ENCODE measurements at places on chromosomes 12 and 14. TPM values are rescaled to one million over a fixed set of nuclear protein-coding genes. Genes with fewer than 3 reads are reported as not detected.
A peak's percentile ranks its signal among the peaks of the same experiment; 100 is the strongest.

DNA sequence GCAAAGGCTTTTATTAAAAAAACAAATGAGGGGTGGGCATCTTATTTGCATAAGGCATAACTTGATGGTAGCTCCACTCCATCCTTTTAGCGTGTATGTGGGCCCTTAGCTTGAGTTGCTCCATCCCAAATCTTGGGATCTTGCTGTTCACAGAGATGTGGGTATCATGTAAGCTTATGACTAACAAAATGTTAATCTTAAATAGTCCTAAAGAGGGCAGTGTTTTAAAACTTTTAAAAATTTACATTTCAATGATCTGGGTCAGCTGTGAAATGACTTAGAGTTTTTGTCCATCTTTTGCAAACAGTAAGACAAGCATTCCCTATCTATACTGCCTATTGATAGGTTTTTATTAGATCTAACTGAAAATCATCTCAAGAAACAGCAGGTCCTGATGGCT lies 86.0 kb downstream of the SLCO1A2 start:
- peak; percentile 36 for DNase-seq

- no peak for DNase-seq
Measured at GRCh38 chr14:102770147-102771123, 6.8 kb upstream of the TRAF3 start.

- DNase-seq = no peak
Measured at GRCh38 chr12:40020261-40020691, 85.6 kb downstream of the SLC2A13 start.

DNA sequence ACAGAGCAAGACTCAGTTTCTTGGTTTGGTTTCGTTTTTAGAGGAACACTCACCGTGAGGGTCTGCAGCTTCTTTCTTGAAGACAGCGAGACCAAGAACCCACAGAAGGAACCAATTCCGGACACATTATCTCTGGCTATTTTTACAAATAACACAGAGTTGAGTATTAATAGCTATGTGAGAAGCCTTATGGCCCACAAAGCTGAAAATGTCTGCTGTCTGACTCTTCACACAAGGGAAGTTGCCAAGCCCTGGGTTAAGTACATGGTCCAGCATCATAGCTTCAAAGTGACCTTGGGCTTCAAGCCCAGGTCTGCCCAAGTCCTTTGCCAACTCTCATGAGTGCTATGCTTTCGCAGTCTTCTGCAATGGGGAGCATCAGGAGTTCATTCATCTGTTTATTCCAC lies 2.6 kb upstream of the LGMN start:
- no peak for DNase-seq

GRCh38 chr14:92465353-92466055 lies 48.1 kb upstream of the RIN3 start:
- no peak for DNase-seq

Gene PLXNC1
- 2.7 TPM for total RNA-seq

DNA sequence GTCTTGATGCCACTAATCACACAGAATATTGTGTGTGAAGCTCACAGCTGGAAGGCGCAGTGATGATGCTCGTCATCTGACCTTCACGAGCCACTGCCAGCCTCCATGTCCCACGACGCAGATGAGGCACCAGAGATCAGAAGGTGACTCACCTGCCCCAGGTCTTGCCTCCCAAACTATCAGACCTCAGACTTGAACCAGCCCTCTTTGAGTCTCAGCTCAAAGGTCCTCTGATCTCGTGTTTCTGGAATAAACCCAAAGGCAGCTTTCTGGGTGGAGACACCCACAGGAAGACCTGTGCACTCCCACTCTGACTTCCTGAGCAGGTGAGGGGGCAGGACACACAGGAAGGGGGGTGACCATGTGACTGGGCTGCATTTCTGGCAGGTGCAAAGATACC lies 19.6 kb upstream of the CHGA start:
- no peak for DNase-seq

DNA sequence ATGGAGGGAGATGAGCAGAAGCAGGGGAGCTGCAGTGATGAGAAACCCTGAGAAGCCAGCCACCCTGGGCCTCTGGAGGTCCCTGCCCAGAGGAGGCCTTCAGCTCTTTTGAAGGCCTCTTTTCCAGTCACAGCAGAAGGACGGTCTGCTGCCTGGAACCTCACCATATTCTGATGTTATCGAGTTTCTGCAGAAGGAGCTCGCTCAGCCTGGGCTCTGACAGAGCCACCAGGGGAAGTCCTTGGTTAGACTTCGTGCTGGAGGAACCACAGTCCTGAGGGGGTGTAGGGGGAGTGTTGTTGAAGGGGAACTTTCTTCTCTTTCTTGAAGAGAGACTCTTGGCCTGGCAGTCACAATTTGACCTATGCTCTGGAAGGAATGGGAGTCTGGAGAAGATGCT lies 25.1 kb upstream of the BATF start:
- DNase-seq = no peak

- DNase-seq = peak; percentile 56
Measured at GRCh38 chr14:31881531-31882310, 195.4 kb upstream of the ARHGAP5 start.

GRCh38 chr14:68349900-68350629 lies 442.8 kb downstream of the ZFP36L1 start:
- DNase-seq = no peak

- no peak for DNase-seq
Measured at GRCh38 chr14:101561145-101561896, at the start of gene DIO3. Gene DIO3, plus strand, starts transcription at chr14:101561495.

- DNase-seq = no peak
Measured at GRCh38 chr12:102487226-102487625, 6.9 kb upstream of the IGF1 start.

Gene PTPRB
- total RNA-seq = 5.7 TPM

Gene DACT1
- 6.9 TPM for total RNA-seq

GRCh38 chr12:91763654-91764370 lies 381.8 kb downstream of the BTG1 start:
- DNase-seq = no peak

DNA sequence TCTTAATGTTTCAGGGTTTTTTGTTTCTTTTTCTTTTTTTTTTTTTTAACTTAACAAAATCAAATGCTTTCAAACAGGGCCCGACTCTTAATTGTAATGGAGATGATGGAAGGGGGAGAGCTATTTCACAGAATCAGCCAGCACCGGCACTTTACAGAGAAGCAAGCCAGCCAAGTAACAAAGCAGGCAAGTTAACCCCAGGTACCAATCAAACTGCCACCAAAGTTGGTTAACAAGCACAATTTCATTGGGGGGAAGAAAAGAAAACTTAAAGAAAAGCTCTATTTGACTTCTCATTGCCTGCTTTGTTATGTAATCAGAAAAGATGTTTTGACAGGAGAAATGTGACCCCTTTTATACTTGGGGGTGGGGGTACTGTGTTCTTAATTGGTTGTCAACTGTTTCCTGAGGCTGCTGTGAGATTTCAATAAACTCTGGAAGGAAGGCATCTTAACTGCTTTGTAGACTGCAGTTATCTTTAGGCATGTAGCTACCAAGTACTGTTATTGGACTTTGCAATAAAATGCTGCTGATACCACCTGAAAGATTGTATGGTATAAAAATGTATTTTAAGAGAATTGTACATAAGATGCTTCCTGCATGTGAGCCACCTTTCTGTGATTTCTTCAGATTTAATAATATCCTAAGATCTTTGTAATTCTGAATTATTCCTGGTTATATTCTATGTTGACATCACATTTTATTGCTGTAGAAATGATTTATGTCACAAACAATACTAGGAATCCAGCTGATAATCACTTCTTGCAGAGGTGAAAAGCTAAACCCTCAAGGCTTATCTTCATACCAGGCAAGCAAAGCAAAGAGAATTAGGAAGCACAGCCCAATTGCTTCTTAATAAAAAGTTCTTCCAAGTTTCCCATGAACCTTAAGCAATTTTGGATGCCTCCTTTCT lies 26.9 kb downstream of the MAPKAPK5 start:
- DNase-seq = no peak

GRCh38 chr14:59343585-59343984 lies 121.6 kb downstream of the GPR135 start:
- peak; percentile 75 for DNase-seq

DNA sequence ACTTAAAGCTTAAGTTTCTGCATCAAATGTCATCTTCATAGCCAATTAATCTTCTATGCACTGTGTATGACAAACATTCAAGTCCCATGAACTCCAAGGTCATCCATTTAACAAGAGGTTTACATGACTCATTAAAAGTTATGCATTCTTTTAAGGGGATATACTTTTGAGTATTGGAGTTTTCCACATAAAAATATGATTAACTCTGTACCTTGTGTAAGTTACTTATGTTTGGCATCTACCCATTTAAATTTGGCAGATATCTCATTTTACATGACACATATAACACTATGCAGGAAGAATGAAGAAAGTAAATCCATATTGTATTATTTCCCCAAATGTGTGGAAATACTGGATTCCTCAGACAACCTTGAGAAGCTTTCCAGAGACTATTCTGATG lies 240.2 kb downstream of the PAX9 start:
- DNase-seq = no peak

DNA sequence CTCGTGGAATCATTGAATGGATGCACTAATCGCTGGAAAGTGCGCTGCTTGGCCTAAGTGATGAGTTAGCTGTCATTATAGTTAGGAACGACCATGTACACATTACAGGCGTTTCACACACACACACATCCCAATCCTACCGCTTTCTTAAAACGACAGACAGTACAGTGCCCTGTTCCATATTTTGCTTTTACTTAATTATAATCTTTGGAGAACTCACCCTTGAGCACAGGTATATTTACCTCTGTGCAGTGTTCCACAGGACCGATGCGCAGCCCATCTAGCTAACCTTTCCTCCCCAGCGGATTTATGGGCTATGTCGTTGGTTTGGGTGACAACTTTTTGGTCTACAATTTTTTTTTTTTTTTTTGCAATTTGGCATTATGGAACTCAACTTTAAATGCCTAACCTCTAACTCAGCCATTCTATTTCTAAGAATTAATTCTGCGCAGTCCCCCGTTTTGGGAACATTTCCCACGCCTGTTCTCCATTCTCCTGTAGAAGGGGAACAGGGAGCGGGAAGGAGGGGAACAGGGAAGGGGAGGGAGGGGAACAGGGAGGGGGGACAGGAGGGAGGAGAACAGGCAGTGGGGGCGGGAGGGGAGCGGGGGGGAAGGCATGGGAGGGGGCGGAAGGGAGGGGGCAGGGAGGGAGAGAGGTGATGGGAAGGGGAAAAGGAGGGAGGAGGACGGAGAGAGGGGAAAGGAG lies 663 bp upstream of the ULK1 start:
- no peak for DNase-seq

DNA sequence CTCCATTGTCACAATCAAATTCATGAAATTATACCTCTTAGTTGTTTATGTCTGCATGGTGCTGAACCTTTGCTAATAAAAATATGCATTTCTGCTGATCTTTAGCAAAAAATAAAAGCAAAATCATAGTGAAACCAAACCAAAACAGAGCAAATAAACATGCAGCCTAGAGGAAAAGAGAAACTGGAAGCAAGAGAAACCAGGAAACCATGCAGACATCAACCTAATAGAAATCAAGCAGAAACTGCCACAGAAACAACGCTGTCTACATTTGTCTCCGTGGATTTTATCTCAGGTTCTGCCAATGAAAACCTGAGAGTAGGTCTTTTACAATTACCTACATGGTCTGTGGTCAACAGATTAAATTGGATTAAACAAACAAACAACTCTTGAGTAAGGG lies 173.7 kb downstream of the SYT10 start:
- DNase-seq = no peak

GRCh38 chr14:24418492-24418873 lies 11.0 kb downstream of the CBLN3 start:
- no peak for DNase-seq

DNA sequence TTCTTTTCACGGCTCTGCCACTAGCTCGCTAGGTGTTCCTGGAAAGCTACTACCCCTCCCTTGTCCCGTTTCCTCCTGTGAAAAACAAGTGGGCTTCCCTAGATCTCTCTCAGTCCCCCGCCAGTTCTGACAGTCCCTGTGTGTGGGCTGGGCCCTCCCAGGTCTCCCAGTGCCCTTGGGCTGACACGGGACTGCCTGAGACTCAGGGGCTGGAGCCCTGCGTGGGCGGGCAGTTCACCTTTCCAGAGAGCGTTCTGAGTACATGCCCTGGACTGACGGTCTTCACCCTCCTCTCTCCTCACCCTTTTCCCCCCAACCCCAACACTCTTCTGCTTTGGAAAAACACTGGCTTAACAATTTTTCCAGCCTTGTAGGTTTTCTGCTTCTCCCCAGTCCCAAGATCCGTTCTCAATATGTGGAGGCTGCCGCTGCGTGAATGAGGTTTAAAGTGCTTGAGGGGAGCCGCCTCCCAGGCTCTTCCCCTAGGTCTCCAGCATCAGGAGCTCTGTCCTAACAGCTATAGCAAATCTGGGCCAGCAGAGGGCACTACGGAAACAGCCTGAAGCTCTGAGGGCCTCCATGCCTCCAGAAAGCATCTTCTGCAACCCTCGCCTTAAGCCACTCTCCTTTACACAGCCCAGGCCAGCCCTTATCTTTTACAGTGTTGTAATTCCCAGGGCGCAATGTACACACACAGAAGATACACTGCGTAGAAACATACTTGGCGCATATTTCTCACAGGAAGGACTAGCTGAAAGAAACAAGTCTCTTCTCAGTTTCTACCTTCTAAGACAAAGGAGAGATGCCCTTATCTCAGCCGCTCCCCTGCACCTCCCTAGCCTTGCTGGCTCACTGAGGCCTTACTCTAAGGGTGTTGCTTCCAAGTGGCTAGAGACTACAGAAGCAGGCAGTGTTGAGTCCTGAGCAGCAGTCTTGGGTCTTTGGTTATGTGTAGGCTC lies 10.4 kb upstream of the DCD start:
- DNase-seq = peak; percentile 48

Gene KCNH3
- 4.3 TPM for total RNA-seq

- DNase-seq = no peak
Measured at GRCh38 chr14:72616811-72617210, 277.1 kb downstream of the DPF3 start.

- DNase-seq = no peak
Measured at GRCh38 chr12:16012117-16012516, 101.0 kb downstream of the DERA start.

GRCh38 chr12:43148691-43149090 lies 403.3 kb downstream of the ADAMTS20 start:
- DNase-seq = peak; percentile 17

Gene SLC24A4
- not detected for total RNA-seq

DNA sequence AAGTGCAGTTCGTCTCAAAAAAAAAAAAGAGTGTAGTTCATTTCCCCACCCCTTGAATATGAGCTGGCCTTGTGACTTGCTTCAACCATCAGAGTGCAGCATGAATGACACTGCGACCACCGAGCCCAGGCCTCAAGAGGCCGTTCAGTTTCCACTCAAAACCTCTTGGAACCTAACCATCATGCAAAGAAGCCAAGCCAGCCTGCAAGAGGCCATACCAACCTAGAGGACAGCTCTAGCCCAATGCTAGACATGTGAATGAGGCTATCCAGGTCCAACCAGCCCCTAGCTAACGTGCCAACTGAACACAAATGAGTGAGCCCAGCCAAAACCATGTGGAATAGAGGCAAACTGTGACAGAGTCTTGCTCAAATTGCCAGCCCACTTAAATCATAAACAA lies 29.7 kb downstream of the R3HDM2 start:
- DNase-seq = no peak

GRCh38 chr12:113445544-113446171 lies 23.5 kb downstream of the SDSL start:
- no peak for DNase-seq

Gene PAPLN
- 21.4 TPM for total RNA-seq

Gene TAS2R42
- not detected for total RNA-seq
